MCF 10A (cell line): ENCODE measurements at places on chromosomes 3 and 15.

DNA sequence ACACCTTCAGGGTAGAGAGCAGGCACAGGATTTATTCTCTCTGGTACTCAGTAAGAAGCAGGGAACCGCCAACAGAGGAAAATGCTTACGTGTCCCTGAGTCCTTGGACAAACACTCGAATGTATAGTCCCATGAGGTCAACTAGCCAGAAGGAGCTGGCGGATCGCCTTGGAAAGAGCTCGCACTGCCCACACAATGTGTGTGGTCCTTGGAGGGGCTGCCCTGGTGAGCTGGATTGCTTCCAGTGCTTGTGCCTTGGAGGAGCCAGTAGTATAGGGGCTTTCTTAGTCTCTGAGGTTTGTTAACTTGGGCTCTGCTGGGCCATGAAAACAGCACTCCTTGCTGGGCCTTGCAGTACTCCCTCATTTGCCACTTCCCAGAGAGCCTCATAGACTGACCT lies 40.7 kb upstream of the VILL start:
- no peak for DNase-seq

- no peak for DNase-seq
Observed at GRCh38 chr15:70199124-70199482, 101.4 kb upstream of the TLE3 start.

DNA sequence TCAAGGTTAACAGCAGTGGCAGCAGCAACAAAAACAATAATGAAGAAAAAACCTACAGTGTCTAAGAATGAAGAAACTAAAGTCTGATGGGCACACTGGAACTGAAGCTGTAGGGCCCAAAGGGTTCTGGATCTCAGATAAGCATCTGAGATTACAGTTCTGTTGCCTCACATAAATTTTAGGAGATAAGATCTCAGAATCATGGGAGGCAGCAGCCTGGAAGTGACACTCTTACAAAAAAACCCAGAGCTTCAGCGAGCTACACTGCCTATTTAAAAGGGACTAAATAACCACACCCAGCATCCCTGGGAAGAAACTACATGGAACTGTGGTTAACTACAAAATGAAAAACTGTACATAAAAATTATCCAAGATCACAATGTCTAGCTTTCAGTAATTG lies 61.2 kb downstream of the PLD1 start:
- no peak for DNase-seq

DNA sequence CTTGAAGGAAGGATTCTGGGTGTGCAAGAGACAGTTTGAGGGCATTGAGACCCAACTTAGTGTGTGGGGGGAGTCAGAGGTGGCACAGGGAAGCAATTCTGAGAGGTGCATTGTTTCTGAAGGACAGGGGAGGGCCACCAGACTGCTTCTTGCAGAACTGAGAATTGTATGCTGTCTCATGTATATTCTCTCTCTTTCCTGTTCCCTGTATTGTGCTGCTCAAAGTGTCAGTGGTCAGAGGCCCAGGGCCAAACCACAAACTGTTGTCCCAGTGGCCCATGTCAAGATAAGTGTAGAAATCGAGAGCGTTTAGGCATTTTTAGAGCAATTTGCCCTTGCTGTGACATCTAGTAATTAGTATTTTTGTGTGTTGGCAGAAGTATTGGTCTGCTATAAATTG lies 567.1 kb downstream of the EDEM1 start:
- DNase-seq, result no peak

GRCh38 chr3:129655291-129655700 lies 48.8 kb upstream of the PLXND1 start:
- DNase-seq, result no peak

GRCh38 chr15:96746665-96747064 lies 416.2 kb downstream of the NR2F2 start:
- DNase-seq, result no peak

DNA sequence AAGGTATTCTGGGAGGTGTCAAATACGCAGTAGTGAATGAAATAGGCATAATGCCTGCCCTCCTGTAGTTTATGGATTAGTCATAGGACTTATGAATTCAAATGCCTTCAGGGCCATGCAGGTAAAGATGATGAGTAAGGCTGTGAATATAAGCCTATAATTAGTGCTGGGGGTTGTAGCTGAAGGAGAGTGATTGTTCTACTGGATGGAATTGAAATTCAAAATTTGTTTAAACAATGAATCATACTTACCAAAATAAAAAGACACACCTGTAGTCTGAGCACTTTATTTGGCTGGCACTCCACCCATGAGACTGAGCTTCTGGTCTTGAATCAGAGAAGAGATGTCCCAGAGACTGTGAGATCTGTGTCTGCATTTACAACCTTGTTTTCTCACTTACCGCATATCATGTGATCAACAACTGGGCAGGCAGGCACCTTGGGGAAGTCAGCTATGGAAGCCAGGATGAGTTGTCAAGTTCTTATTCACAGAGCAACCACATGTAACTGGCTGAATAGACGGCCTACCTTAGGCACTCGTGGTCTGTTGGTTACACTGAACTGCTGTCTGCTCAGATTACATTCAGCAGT lies 291.8 kb downstream of the NAALADL2 start:
- DNase-seq, result peak; percentile 92

DNA sequence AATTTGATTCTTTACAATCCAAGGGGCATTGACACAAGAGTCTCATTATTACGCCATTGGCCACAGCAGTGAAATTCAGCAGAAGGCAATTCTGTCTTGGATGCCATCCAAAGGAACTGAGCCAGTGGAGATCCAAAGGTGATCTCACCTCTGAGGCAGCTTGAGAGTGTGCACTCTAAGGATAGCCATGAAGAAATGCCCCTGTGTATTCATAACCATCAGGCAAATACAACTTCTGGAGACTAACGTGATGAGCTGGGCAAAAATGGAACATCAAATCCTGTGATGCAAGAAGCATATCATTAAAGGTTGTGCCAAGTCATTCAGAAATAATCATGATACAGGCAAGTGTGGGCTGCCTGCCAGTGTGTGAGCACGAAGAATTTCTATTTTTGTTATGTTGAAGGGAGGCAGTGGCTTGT lies 41.4 kb downstream of the ROBO2 start:
- DNase-seq, result peak; percentile 53

DNA sequence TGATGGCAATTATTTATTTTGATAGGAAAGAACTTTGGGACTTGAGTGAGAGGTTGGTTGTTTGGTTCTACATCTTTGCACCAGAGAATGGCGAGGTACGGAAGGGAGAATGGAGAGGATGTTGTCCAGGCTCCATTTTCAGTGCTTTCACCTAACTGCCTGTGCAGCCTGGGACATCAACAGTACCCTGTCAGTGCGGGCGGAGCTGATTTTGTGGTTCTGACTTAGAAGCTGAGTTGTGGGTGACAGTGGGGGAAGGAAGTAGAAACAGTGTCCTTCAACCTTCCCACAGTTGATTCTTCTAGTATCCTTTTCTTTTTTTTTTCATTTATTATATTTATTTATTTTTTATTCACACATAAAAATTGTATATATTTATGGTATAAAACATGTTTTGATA lies 95.3 kb downstream of the TIGIT start:
- no peak for DNase-seq

DNA sequence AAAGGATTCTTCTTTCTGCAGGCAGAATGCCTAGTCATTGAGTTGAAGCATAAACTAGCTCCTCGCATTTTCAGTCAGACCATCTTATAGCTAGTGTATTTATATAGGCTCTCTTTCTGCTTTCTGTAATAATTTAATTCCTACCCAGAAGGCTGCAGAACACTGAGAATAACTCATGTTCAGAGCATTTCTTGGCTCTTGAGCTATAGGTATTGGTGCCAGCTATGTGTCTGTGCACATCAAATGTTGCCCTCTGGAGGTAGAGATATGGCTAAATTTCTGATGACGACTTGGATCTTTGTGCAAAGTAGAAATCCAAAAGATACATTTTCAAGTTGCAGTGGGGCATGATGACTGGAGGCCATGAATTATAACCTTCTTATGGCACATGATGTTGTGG lies 336.2 kb upstream of the TPM1 start:
- peak; percentile 5 for DNase-seq
